Vagina (tissue), 2 donors: ENCODE measurements at places on chromosomes 11 and 22.
A peak's percentile ranks its signal among the peaks of the same experiment; 100 is the strongest.

DNA sequence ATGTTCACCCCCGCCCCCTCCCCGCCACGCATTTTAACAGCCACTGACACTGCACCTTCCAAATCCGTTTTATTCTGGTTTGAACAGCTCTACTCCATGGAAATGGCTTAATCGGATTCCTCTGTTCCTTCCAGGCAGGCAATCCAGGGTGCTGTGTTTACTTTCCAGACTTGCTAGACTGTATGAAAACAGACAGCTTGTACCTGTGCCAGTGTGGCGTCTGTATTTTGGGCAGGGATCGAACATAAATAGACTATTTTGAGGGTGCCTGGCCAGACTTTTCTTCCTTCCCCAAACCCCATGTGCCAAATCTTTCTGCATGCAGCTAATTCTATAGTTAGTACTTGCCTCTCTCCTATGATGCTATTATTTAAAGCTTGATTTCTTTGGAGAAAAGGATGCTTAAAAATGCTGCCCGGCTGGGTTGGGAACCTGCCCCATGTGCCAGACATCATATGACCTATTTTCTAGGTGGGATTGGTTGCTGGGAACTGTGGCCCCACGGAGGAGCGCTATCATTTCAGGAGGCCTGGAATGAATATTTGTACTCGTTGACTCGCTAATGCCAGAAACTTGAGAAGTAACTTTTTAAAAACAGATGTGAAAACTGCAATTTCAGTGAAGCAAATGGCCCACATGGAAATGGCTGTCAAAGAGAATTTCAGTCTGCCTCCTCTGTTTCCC lies 814.8 kb downstream of the BRD1 start:
- DNase-seq = peak; percentile 58

GRCh38 chr22:32775957-32776356 lies 25.5 kb upstream of the TIMP3 start:
- DNase-seq = no peak

- DNase-seq = no peak
Measured at GRCh38 chr11:118614511-118614910, 7.1 kb downstream of the PHLDB1 start.

GRCh38 chr11:44466531-44467205 lies 98.8 kb upstream of the CD82 start:
- DNase-seq = no peak

DNA sequence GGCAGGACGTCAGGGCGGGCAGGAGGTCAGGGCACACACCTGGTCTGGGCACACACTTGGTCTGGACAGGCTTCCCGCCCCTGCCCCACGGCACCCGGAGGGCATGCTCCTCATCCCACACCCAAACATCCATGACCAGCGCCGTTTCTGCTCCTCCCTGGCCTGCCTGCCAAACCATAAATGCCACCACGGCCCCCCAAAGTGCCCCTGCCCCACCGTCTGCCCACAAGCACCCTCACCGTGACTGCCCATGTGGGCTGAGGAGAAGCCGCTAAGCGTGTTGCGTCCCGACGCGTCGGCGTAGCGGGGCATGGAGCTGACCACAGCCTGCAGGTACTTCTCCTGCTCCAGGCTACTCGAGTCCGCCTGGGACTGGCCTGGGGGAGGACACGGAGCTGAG lies 15.8 kb downstream of the SBF1 start:
- DNase-seq = no peak

DNA sequence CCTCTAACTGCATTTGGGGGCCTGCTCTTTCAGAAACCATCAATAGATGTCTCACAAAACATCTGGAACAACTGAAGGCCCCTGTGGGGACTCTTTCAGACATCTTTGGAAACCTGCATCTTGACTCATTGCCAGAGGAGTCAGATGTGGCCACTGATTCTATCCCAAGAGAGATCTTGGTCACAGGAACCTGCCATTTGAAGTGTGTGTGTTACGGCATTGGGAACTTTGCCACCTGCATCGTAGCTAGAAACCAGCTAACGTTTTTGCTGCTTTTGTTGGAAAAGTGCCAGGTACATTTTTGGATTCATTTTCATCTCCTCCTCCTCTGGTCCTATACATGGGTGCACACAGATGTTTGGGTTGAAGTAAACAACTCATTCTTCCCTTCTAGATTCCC lies 4.3 kb downstream of the SRRD start:
- no peak for DNase-seq

GRCh38 chr11:119169282-119169719 lies 776 bp downstream of the NLRX1 start:
- DNase-seq = no peak

GRCh38 chr11:119509969-119510401 lies 87.0 kb upstream of the THY1 start:
- DNase-seq = no peak

DNA sequence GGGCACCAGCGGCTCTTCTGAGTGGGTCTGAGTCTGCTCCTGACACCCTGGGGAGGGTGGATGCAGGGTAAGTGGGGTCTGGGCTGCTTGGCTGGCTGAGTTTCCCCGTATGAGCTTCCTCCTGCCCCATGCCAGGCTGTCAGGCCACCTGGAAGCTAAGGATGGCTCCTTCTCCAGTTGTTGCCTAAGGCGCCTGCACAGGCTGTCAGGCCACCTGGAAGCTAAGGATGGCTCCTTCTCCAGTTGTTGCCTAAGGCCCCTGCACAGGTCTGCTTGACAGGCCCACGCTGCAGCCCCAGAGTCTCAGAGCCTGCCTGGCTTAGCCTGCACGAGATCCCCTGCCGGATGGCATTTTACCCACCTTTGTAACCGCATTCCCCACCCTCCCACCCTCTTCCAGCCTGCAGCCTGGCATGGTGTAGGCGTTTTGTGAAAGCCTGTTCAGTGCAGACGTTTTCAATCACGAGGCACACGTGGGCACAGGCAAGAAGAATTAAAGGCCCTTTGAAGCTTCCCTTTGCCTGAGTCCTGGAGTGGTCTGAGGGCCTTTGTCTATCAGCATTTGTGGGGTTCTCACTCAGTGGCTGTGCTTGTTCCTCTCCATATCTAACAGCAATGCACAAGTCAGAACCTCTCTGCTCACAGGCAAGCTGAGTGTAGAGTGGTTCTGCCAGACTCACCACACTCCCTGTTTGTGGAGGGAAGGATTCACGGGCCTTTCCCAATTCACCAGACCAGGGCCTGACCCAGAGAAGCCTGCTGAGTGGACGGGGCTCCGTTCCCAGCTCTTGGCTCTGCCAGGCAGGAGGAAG lies 40.2 kb upstream of the B3GAT1 start:
- DNase-seq = no peak

GRCh38 chr11:110269996-110270395 lies 26.4 kb downstream of the RDX start:
- DNase-seq = no peak

- DNase-seq = no peak
Measured at GRCh38 chr22:30427871-30428270, 2.3 kb downstream of the MTFP1 start.

DNA sequence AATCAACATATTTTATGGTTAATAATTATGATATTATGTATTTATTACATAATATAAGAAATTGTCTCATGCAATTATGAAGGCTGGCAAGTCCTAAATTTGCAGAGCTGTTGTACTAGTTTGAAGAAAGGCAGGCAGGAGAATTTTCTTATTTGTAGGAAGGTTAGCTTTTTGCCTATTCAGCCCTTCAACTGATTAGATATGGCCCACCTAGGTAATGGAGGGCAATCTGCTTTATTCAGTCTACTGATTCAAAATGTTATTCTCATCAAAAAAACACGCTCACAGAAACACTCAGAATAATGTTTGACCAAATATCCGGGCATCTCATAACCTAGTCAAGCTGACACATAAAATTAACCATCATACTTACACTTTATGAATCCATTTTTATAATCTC lies 589.0 kb downstream of the NELL1 start:
- no peak for DNase-seq

- DNase-seq = no peak
Measured at GRCh38 chr22:40243891-40244290, 66.2 kb downstream of the TNRC6B start.

DNA sequence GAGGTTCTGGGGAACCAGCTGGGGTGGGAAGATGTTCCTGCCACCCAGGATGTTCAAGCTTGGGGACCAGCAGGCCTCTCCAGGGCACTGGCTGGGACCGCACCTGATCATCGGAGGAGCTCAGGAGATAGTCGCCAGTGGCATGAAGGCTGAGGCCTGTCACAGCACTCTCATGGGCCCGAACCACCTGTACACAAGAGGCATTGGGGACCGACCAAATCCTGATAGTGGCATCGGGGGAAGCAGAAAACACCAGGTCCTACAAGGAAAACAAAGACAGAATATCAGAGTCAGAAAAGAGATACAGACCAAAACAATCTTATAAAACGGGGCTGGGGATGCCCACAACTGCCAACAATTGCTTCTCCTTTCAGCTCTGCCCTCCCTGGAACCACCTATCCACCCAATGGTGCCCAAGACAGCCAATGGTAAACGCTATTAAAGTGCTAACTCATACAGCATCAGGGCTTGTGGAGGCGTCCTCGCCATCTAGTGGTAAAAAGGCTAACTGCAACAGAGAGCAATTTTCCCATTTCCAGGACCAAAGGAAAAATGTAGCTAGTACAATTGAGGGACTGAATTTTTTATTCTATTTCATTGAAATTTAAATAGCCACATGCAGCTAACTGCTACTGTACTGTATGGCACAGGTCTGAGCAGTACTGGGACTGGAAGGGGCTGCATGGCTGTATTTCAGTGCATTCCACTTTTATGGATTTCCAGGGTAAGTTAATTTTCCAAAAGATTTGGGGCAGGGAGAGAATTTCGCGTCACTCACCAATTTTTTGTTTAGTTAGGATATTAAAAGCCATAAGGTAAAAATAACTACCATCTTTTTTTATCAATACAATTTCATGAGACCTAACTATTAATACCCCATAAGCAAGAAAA lies 7.1 kb downstream of the PRPF19 start:
- no peak for DNase-seq

- DNase-seq = no peak
Measured at GRCh38 chr22:33869946-33870345, 50.3 kb downstream of the LARGE1 start.

DNA sequence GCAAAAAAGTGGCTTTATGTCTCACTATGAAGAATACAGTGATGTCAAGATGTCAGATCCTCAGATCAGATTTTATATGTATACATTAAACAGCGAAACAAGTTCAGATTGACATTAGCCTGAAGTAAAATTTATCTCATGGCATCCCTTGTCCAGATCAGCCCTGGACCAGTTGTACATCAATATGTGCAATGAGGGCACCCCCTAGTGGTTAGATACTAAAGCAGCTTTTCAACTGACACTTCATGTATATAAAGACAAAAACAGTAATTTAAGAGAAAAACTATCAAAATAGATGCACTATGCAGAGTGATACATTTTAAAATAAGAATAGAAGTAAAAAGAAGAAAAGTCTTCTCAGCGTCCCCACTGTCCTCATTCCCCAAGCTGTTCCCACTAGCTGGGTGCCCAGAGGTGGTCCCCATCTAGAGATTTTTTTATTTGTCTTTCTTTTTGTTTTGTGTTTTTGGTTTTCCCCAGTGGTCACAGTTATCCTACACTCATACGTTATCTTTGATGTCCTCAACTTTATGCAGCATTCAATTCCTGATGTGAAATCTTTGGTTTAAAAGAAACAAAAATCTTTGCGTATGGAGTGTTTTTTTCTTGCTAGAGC lies 2193.4 kb upstream of the RAG2 start:
- no peak for DNase-seq

- no peak for DNase-seq
Measured at GRCh38 chr11:96145163-96145585, 197.8 kb downstream of the MAML2 start.

GRCh38 chr22:32325416-32325801 lies 32.3 kb upstream of the RFPL3 start:
- peak; percentile 92 for DNase-seq

- no peak for DNase-seq
Measured at GRCh38 chr11:116861539-116861938, 24.1 kb upstream of the APOA1 start.

- no peak for DNase-seq
Measured at GRCh38 chr22:37223965-37224551, 11.8 kb upstream of the SSTR3 start.

GRCh38 chr22:46758867-46759290 lies 3.6 kb upstream of the TBC1D22A start:
- no peak for DNase-seq

- DNase-seq = no peak
Measured at GRCh38 chr11:4164884-4165590, 70.4 kb downstream of the RRM1 start.

GRCh38 chr11:95727620-95728019 lies 62.0 kb downstream of the FAM76B start:
- DNase-seq = no peak

- no peak for DNase-seq
Measured at GRCh38 chr11:62456630-62457029, 37.8 kb downstream of the SCGB1A1 start.

DNA sequence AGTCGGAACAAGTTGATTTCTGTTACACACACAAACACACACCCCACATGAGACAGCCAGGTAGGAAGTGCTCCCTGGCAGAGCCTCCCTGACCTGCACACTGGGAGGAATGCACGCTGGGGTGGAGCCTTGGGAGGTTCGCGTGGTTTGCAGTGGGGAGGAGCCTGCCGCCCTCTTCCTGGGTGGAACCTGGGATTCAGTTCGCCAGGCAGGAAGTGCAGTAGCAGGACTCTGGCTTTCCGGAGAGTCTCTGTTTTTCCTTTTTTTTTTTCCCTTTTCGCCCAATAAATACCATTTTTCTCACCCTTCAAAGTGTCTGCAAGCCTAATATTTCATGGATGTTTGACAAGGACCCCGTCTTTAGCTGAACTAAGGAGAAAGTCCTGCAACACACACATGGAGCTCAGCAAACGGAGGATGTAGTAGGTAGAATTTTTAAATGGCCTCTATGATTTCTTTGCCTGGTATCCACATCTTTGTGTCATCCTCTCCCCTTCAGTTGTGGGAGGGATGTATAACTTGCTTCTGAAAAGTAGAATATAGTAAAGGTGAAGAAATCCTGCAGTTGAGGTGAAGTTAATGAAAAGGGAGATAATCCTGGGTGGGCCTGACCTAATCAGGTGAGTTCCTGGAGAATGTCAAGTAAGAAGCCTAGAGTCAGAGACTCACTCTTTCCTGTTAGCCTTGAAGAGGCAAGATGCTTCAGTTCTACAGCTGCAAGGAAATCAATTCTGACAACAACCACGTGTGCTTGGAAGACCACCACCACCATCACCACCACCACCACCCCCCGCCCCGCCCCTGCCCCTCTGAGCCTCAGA lies 72.9 kb downstream of the PIWIL4 start:
- DNase-seq = no peak

DNA sequence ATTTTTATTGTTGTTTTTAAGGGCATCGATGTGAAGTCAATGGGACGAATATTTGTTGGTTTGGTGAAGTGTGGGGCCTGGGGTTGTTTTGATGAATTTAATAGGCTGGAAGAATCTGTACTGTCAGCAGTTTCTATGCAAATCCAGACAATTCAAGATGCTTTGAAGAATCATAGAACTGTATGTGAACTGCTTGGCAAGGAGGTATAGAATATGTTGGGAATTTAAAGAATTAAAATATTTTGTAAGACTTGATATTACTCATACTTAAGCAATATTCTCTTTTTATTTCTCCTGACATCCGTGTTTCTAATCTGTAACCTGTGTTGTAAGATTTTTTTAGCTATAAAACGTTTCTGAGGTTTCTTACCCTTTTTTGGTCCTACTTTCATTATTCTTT lies 61.6 kb downstream of the DYNC2H1 start:
- no peak for DNase-seq
